ENCODE measurements at places on chromosomes 12 and 14.

GRCh38 chr14:56207626-56208292 is 89.5 kb downstream of the PELI2 start:
- no peak for DNase-seq

GRCh38 chr14:104254735-104255400 is 116.5 kb downstream of the KIF26A start:
- no peak for DNase-seq

GRCh38 chr14:69996216-69996615 is 117.0 kb downstream of the SMOC1 start:
- no peak for DNase-seq

GRCh38 chr14:45261209-45261608 is 8.2 kb upstream of the MIS18BP1 start:
- DNase-seq, result no peak

DNA sequence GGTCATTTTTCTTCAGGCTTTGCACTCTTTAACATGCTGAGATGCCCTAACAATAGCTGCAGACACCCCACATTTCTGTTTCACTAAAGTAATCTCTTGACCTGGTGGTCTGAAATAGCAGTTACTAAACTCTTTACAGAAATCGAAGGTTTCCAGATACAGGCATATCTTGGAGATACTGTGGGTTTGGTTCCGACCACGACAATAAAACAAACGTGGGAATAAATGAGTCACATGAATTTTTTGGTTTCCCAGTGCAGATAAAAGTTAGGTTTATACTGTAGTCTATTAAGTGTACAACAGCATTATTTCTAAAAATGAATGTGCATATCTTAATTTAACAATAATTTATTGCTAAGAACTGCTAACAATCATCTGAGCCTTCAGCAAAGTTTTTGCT is 208.7 kb downstream of the EGLN3 start:
- DNase-seq, result no peak

- no peak for DNase-seq
These were observed 20.0 kb downstream of the C12orf76 start for GRCh38 chr12:110028323-110028722.

GRCh38 chr12:52149651-52150241 is 42.1 kb downstream of the KRT80 start:
- DNase-seq, result no peak

GRCh38 chr12:49366096-49366651 is 1.1 kb upstream of the SPATS2 start:
- no peak for DNase-seq

- no peak for DNase-seq
These were observed 10.1 kb downstream of the BMP4 start for GRCh38 chr14:53946404-53947093.

- no peak for DNase-seq
These were observed 68.7 kb downstream of the NIN start for GRCh38 chr14:50762001-50762930.

DNA sequence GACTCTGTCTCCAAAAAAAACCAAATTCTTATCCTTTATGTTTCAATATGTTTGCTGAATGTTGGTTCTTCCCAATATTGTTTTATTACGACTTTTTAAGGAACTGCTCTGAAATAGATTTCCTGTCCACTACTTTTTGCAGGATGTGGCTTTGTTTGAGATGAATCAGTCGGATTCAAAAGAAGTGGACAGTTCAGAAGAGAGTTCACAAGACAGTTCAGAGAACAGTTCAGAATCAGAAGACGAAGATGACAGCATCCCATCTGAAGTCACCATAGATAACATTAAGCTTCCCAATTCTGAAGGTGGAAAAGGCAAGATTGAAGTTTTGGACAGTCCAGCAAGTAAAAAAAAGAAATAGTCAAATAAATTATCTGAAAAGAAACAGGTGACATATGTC is 8.2 kb downstream of the NOPCHAP1 start:
- DNase-seq, result no peak

DNA sequence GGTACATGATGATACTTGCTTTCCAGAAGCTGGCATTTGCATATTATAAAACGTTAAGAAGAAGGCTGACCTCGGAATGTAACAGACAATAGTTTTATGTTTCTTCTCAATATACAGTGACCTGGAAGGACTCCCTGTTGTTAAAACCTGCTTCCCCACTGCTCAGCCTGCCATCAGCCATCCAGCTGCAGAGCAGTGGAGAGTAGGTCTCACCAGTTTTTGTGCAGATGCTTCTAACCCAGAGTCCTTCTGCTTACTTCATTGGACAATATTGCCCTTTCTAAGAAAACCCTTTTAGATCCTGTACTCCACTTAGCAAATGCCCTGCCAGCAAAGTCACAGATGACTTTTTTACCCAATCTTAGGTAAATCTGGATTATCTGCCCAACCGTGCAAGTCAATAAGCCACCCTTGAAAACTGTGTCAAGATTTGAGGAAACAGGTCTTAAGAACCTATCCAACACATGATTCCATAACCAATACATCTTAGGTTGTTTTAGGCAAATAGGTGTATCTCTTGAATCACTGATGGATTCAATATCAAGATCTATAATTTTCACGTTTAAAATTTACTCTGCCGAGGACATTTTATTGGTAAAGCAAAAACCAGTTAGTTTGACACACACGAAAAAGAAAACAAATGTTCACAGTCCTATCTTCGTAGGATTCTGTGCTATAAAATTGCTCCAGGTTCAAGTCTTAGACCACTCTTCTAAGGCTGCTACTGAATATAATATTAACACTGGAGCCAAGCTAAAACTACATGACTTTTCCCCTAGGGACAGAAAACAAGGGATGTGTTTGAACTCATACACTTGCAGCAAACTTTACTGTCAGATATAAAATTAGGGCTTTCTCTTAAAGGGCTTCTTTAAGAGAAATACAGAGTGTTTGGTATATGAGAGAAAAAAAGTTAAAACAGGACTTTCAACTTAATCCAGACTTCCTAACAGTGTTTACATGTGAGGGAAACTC is 5.7 kb downstream of the PHLDA1 start:
- no peak for DNase-seq

All from CD4-positive, CD25-positive, alpha-beta regulatory T cell (primary cell).